Mesenteric fat pad (tissue), 1 donor: ENCODE measurements at places on chromosomes 1 and 21. TPM values are rescaled to one million over a fixed set of nuclear protein-coding genes. Genes with fewer than 3 reads are reported as not detected.

Gene BEST4
- total RNA-seq: 0.19 TPM

Gene CD164L2
- not detected for total RNA-seq

Gene NPHS2
- not detected for total RNA-seq

Gene LRRC71
- 0.32 TPM for total RNA-seq

Gene S100A8
- 674 TPM for total RNA-seq

Gene FCN3
- total RNA-seq: 51.9 TPM

Gene KRTAP11-1
- not detected for total RNA-seq

Gene DAB1
- 1.9 TPM for total RNA-seq

Gene GCSAML
- total RNA-seq: 0.51 TPM

Gene C1orf56
- total RNA-seq: 5.4 TPM

Gene TEX38
- total RNA-seq: not detected

Gene HSD11B1
- 83.7 TPM for total RNA-seq

- DNase-seq: no peak
Measured at GRCh38 chr21:34046917-34047316, 26.5 kb upstream of the MRPS6 start.

GRCh38 chr21:16422702-16423101 lies 692.9 kb downstream of the USP25 start:
- no peak for DNase-seq

- DNase-seq: no peak
Measured at GRCh38 chr1:2212532-2213491, 15.3 kb upstream of the SKI start.

DNA sequence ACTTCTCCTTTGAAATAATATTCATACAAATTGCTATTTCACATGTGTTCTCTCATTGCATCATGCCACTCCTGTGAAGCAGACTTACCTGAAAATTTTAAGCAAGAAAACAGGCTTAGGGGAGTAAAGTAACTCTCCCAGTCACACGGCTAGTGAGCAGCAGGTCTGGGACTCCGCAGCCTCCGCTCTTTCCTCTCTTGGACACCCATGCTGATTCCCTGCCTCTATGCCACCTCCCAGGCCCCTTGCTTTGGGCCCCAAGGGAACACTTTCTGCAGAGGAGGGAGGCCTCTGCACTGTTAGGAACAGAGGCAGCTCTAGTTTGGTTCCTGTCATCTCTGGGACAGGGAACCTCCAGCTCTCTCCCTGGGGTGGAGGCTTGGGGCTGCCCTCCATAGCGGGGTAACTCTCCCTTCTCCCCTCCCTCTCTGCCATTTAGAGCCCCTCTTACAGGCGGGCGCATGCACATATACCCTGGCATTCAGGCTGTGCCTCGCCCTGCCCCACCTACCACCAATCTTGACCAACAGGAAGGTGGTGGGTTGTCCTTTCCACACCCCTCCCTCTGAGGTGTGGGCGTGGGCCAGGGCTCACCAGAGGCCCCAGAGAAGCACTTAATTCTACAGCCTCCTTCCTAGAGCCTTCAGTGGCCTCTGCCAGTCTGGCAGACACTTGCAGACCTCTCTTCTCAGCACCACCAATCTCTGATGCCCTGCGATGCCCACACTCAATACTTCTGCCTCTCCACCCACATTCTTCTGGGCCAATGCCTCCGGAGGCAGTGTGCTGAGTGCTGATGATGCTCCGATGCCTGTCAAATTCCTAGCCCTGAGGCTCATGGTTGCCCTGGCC lies at the start of gene RXFP4:
Gene RXFP4 (plus strand): TSS at position 646 of the 852 bp plus-strand sequence. CDS start 72 bp downstream, at position 718.
- no peak for DNase-seq

- no peak for DNase-seq
Measured at GRCh38 chr1:221945669-221946068, 203.8 kb upstream of the DUSP10 start.

DNA sequence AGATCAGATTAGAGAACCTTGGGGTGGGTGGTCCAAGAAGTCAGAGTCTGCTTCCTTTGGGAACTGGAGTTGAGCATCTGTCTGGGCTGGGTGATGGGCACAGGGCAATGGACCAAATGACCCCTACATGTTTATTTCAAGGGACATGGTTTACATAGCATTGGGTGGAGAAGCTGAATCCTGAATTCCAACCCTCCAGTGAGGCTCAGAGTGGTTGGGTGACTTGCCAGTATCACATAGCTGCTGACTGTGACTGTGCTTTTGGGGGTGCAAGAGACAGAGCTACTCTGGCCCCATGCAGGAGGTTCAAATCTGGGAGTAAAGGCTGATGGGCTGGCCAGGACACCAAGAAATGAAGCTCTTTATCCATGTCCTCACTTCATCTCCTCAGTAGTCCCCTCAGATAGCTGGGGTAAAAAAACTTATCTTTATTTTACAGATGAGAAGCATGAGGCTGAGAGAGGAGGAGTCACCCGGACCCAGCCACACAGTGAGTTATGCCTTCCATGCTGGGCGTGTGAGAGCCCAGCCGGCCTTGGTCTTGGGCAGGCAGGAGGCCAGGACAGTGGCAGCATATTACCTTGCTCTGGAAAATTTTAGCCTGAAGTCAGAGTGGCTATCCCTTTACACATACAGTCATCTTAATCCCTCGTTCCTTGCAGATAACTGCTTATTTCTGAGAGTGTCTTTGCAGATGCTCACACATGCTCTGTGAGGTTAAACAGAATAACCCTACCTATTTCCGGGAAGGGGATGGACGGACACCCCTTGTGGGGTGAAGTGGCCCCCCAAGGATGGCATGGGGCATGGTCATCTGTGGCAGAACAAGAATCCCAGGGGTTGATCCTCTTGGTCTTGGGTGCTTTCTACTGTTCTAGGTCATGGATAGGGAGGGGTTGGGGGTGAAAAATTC lies 2.8 kb upstream of the SERINC2 start:
- no peak for DNase-seq

GRCh38 chr1:80218112-80218511 lies 1211.6 kb upstream of the ADGRL4 start:
- DNase-seq: no peak

GRCh38 chr21:16522548-16522947 lies 792.8 kb downstream of the USP25 start:
- no peak for DNase-seq

DNA sequence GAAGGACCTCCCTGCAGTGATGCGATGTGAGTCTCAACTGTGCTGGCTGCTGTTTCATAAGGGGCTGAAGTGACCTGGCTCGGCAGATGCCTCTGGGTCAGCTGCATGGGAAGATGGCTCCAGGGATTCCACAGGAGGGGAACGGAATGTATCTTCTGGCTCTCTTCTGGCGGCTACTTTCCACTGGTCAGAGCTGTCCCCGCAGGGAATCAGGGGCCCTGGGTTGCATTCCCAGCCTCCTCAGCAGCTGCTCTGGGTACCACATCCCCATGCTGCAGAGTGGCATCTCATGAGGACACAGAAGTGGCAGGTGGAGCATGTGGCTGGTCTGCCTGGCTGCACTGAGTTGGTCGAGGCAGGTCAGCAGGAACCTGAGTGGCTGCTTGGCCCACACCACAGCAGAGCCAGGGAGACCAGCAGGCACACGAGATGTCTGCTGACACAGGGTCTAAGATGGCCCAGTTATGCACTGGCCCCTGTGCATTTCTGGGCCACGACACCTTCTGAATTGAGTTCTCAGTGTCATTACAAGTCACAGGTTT lies 42.8 kb downstream of the POFUT2 start:
- peak; percentile 60 for DNase-seq

- peak; percentile 9 for DNase-seq
Measured at GRCh38 chr21:31374395-31374794, 30.3 kb upstream of the TIAM1 start.

GRCh38 chr1:178337091-178337706 lies 159.6 kb downstream of the CLEC20A start:
- DNase-seq: no peak

DNA sequence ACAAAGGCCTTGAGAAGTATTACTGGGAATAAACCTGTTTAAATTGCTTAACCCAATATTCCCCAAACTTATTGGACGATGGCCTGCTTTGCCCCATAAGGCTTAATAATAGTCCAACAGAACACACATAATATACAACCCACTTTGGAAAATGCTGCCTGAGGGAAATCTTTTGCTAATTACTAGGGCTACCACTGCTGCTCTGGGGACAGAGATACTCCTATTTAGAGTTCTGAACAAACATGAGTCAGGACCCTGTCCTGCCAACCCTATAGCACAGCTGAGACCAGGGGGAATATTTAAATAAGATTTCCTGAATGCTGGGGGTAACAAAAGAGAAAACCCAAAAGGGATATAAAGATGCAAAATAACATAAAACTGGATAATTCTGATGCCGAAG lies 139.1 kb downstream of the BRINP2 start:
- no peak for DNase-seq

- no peak for DNase-seq
Measured at GRCh38 chr1:23288201-23288600, 55.9 kb downstream of the HNRNPR start.

DNA sequence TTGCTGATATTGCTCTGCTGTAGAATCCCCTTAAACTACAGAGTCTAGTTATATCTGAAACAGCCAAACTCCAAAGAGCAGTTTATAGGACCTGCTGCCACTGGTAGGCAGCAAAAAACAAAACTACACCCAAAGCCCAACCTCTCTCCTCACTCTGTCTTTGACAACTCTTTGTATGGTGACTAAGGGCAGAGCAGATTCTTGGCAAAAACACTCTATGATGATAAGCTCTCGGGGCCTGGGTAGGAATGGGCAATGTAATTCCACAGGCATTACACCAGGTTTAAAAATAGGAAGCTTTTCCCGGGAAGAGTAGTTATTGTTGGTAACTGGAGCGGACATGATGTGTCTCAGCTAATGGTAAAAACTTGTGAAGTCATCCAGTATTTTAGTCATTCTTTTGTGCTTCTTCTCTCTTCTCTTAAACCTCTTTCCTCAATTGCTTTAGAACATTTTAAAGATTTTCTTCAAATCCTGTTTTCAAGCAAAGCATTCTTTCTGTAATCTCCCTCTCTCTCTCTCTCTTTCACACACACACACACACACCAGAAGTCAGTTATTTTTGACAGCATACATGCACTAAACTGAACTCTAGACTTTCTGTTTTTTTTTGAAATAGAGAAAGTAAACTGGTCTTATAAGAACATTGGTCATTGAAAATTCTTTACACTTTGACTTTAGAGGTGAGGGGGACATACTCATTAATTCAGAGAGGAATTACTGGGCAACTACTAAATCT lies 193.5 kb downstream of the PAPPA2 start:
- no peak for DNase-seq

DNA sequence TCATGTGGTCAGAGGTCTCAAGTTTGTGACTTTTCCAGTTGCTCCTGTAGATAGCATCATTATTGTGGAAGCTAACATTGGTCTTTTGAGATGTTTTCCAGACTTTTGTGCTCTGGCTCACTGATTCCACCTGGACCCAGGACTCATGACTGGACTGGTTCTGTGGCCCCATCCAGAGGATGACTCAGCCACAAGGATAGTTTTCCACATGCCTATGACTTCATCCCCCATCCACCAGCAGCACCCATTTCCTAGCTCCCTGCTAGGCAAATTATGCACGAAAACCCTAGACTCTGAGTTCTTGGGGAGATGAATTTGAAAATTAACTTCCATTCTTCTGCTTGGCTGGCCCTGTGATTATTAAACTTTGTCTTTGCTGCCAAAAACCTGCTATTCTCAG lies 949.3 kb downstream of the MRPL39 start:
- DNase-seq: no peak

GRCh38 chr1:36919491-36920145 lies 114.7 kb downstream of the GRIK3 start:
- DNase-seq: peak; percentile 86

- no peak for DNase-seq
Measured at GRCh38 chr1:186325239-186325638, 49.8 kb downstream of the TPR start.

- no peak for DNase-seq
Measured at GRCh38 chr1:154416471-154417337, 11.6 kb downstream of the IL6R start.

- no peak for DNase-seq
Measured at GRCh38 chr1:15975358-15975804, 520 bp downstream of the ZBTB17 start.

GRCh38 chr1:27872802-27873551 lies 633 bp downstream of the THEMIS2 start:
- peak; percentile 84 for DNase-seq

GRCh38 chr1:155981266-155982088 lies 3.1 kb upstream of the ARHGEF2 start:
- DNase-seq: no peak

DNA sequence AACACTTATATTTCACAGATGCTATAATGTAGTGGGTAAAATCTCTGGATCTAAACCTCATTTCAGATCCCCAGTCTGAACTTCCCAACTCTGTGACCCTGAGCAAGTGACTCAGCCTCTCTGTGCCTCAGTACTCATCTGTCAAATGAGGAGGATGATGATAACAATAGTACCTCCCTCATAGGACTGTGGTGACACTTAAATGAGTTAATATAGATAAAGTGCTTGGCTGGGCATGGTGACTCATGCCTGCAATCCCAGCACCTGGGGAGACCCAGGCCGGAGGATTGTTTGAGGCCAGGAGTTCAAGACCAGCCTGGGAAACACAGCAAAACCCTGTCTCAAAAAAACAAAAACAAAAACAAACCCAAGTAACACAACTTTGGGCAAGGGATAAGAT lies 4.7 kb upstream of the ECE1 start:
- no peak for DNase-seq

DNA sequence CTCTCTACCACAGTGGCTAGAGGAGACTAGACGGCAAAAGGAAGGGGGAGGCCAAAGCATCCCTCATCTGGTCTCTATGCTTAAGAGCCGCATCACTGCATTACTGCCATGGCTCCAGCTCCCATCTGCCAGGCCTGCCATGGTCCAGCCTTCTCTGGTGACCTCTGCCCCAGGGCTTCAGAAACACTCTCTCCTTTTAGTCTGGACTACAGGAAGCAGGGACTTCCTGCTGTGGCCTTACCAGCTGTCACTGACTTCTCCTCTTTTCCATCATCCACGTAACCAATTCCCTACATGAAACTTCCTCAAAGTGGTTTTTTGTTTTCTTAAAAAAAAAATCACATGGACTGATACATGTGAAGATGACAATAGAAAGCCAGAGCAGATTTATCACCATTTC lies 323.1 kb upstream of the NFIA start:
- no peak for DNase-seq

- DNase-seq: peak; percentile 97
Measured at GRCh38 chr1:153658400-153659174, at the start of gene SNAPIN. TSS of gene SNAPIN (plus strand) at chr1:153658703. CDS start at chr1:153658744, 41 bp downstream.

- DNase-seq: no peak
Measured at GRCh38 chr1:59413327-59413720, 116.4 kb downstream of the FGGY start.

DNA sequence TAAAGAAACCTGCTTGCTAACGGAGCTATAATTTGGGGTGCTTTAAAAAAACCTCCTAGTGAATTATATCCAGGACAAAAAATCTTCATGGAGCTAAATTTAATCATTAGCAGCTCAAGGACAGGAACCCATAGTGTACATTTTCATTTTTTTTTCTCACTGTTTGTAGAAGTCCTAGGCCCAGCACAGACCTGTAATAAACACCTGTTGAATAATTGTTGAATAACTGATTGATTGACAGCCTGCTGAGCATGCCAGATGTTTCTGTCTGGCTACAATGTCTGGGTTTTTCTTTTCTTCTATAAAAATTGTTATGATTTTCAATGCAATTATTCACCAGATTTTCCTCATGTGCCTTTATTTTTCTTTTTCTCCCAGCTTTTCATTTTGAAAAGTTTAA lies 10.9 kb upstream of the GALNT2 start:
- DNase-seq: no peak
